ENCODE measurements at places on chromosomes 2 and 18.

- no peak overlapping the region for H3K27ac ChIP-seq
- H3K27me3 ChIP-seq = no peaks in the 10 kb centered on the region
- H3K4me1 ChIP-seq = no peaks in the 10 kb centered on the region
- no peaks in the 10 kb centered on the region for H3K36me3 ChIP-seq
- no peak overlapping the region for H3K4me3 ChIP-seq
- no peak for DNase-seq
Observed at GRCh38 chr18:55506074-55506473, 81.9 kb downstream of the TCF4 start.

GRCh38 chr2:42012137-42012536 lies 35.7 kb upstream of the PKDCC start:
- no peak for DNase-seq
- no peak overlapping the region for H3K4me3 ChIP-seq
- H3K4me1 ChIP-seq = peaks cover 10% of the 10 kb centered on the region
- H3K36me3 ChIP-seq = no peaks in the 10 kb centered on the region
- no peaks in the 10 kb centered on the region for H3K27me3 ChIP-seq

GRCh38 chr2:27241761-27242613 lies 20.9 kb downstream of the SLC30A3 start:
- H3K4me1 ChIP-seq = no peaks in the 10 kb centered on the region
- peaks cover 73% of the 10 kb centered on the region for H3K36me3 ChIP-seq
- H3K4me3 ChIP-seq = no peak overlapping the region
- H3K27me3 ChIP-seq = no peaks in the 10 kb centered on the region
- no peak overlapping the region for H3K27ac ChIP-seq

DNA sequence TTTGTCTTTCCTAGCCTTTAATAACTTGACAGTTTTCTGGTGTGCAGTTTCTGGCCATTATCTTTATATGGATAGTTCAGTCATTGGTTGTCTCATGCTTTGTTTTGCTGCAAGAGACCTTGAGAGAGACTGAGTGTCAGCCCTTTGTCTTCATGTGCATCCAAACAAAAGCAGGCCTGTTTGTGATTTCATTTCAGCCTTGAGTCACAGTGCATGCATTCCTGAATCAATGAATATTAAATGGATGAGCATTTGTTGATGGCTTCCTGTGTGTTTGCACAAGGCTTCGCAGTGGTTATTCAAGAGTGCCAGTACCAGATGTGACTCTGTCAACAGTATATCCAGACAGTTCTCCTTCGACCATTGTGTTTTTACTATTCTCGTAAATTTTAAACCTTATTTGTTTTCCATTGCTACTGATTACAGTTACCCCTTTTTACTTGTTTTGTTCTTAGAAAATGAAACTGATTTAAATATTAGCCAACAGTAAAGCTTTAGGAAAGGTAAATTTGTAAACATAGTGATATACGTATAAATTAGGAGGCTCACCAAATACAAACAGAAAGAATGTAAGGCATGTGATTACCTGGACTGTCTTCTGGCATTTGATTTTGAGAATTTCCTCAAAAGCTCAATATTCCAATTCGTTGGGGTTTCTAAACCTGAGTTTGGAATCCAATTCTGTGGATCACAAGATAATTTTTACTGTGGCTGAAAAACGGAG lies 319.8 kb downstream of the CTNNA2 start:
- no peak for DNase-seq
- no peaks in the 10 kb centered on the region for H3K4me1 ChIP-seq
- no peaks in the 10 kb centered on the region for H3K27me3 ChIP-seq
- no peak overlapping the region for H3K4me3 ChIP-seq

GRCh38 chr18:366466-367061 lies 98.7 kb upstream of the THOC1 start:
- no peak overlapping the region for H3K27ac ChIP-seq
- H3K4me1 ChIP-seq = no peaks in the 10 kb centered on the region
- no peaks in the 10 kb centered on the region for H3K27me3 ChIP-seq
- DNase-seq = no peak
- H3K4me3 ChIP-seq = no peak overlapping the region

DNA sequence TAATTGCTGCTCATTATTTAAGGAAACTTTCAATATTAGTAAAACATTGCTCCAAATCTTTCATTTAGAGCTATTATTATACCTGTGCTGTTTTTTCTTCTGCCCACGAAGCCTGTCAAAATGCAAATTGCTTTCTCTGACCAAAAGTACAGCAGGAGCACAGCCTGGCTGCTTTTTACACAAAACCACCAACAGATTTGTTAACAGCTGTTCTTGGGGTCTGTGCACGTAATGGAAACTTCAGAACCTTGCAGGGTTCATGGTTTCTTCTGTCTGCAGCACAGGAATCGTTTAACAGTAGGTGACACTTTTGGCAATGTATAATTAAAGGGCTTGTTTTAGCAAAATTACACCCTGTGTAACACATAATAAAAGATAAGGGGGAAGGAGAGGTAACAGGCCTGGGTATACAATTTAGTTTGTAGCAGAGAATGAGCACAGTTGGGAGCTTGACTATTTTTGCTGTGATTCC lies 447.3 kb downstream of the KCNJ3 start:
- no peaks in the 10 kb centered on the region for H3K4me1 ChIP-seq
- no peaks in the 10 kb centered on the region for H3K27me3 ChIP-seq
- DNase-seq = no peak
- no peak overlapping the region for H3K4me3 ChIP-seq

DNA sequence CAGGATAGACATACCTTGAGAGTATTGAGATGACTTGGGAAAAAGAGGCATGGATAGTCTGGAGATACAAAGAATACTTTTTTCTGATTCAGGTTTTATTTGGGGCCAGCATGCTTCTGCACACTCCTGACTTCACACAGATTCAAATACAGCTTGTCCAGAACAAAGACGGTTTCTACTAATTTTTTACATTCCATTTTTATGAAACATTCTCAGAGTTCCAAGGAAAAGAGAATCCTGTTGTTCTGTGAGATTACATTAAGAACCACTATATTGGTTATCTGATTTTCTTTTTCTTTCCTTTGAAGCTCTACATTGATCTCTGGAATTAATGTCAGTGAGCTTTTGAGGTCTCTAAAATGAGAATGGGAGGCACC lies 41.0 kb downstream of the PTPRM start:
- H3K27me3 ChIP-seq = no peaks in the 10 kb centered on the region
- DNase-seq = no peak

- DNase-seq = no peak
- H3K27ac ChIP-seq = no peak overlapping the region
- H3K36me3 ChIP-seq = no peaks in the 10 kb centered on the region
- H3K27me3 ChIP-seq = no peaks in the 10 kb centered on the region
- no peak overlapping the region for H3K4me3 ChIP-seq
- no peaks in the 10 kb centered on the region for H3K4me1 ChIP-seq
Observed at GRCh38 chr2:136005462-136006196, 20.2 kb upstream of the DARS1 start.

GRCh38 chr18:12005538-12006487 lies 24.5 kb downstream of the IMPA2 start:
- no peak overlapping the region for H3K4me3 ChIP-seq
- no peak overlapping the region for H3K27ac ChIP-seq

GRCh38 chr2:62724886-62725711 lies 19.6 kb downstream of the EHBP1 start:
- H3K27me3 ChIP-seq = no peaks in the 10 kb centered on the region
- DNase-seq = no peak
- H3K4me3 ChIP-seq = no peak overlapping the region
- H3K27ac ChIP-seq = no peak overlapping the region
- no peaks in the 10 kb centered on the region for H3K36me3 ChIP-seq

DNA sequence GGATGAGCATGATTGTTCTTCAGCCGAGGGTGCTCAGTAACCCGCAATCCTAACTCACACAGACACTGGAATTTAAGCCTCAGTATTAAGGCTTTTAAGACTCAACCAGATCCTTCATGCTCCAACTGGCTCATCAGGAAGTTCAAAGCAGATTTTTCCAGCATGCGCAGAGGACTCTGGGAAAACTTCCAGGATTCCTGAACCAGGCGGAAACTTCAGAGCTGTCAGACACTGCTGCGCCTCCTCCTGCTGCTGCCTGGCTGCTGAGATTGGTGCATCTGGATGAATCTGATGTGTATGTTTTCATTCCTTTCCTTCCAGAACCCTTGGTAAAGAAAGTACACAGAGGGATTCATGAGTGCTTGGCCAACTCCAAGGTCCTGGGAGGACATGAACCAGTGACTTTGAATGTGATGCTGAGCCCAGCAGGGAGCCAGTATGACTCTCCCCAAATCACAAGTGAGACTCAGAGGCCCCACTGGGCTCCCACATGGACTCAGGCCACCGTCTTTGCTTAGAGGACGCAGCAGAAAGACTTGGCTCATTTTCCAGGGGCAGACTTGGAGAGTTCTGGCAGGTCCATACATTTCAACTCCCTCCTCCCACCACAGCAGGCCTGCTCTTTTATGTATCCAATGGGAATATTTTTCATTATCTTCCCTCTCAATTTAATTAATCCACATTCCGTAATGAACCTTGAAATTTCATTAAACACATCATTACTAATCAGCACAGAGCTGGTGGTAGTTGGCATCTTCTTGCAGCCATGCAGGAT lies 143.5 kb upstream of the HDAC4 start:
- no peak overlapping the region for H3K4me3 ChIP-seq
- no peak for DNase-seq
- H3K36me3 ChIP-seq = no peaks in the 10 kb centered on the region
- H3K27ac ChIP-seq = no peak overlapping the region

DNA sequence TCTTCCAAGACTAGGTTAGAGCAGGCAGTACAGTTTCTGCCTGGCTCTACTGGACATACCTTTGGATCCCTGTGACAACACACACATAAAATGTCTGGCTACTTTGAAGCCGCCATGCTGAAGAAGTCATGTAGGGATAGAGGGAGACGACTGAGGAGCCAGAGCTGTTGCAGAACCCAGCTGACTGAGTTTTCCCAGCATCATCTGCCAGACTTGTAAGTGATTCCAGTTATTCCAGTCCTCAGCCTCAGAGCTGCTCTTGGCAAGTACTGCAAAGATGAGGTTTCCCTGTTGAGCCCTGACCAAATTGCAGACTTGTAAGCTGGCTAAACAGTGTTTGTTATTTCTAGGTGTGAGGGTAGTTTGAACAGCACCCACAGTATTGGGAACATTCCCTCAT lies 31.5 kb upstream of the TSPYL6 start:
- H3K27ac ChIP-seq = no peak overlapping the region
- no peak overlapping the region for H3K4me3 ChIP-seq
- no peak for DNase-seq
- no peaks in the 10 kb centered on the region for H3K4me1 ChIP-seq
- no peaks in the 10 kb centered on the region for H3K27me3 ChIP-seq

DNA sequence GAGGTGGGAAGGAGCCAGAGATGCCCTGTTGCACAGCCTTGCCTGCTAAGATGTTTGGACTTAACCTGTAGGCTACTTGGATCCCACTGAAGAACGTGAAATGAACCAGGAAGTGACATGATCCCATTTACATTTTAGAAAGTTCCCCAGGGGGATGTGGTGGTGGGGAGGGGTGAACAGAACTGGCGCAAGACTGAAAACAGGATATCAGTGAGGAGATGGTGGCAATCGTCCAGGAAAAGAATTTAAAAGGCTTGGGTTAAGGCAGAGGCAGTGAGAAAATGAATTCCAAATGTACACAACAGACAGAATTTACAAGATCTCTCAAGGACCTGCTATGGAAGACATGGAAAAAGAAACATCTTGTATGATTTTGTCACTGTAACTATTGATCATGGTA lies 42.3 kb downstream of the SULT1C2 start:
- no peak overlapping the region for H3K27ac ChIP-seq
- H3K4me1 ChIP-seq = no peaks in the 10 kb centered on the region
- no peaks in the 10 kb centered on the region for H3K36me3 ChIP-seq
- DNase-seq = no peak

GRCh38 chr18:47175283-47175897 lies 774 bp downstream of the IER3IP1 start:
- H3K27me3 ChIP-seq = no peaks in the 10 kb centered on the region
- peak overlapping the region; percentile 75 for H3K27ac ChIP-seq
- H3K36me3 ChIP-seq = no peaks in the 10 kb centered on the region

DNA sequence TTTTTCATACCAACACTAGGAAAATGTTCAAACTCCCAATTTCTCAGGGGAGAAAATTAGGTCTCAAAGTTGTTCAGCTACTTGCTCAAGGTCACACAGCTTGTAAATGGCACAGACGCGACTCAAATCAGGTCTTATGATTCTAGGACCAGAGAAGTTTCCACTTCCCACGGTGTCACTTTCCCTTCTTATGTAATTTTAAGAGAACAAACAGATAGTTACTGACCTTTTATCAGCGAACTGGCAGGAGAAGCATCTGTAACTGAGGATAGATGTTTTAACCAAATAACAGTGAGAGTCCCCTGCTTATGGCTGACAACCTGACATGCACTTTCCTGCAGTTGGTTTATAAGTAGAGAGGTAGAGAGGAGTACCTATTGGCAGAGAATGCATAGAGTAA lies 2.1 kb upstream of the KCNJ3 start:
- H3K4me3 ChIP-seq = peak overlapping the region; percentile 75
- no peak overlapping the region for H3K27ac ChIP-seq
- DNase-seq = no peak
- H3K27me3 ChIP-seq = no peaks in the 10 kb centered on the region

GRCh38 chr2:65728477-65729180 lies 296.2 kb upstream of the SPRED2 start:
- no peak overlapping the region for H3K4me3 ChIP-seq
- no peaks in the 10 kb centered on the region for H3K36me3 ChIP-seq
- DNase-seq = no peak
- no peaks in the 10 kb centered on the region for H3K4me1 ChIP-seq

- H3K27ac ChIP-seq = no peak overlapping the region
- H3K4me3 ChIP-seq = no peak overlapping the region
- H3K27me3 ChIP-seq = no peaks in the 10 kb centered on the region
- no peaks in the 10 kb centered on the region for H3K4me1 ChIP-seq
- H3K36me3 ChIP-seq = no peaks in the 10 kb centered on the region
Observed at GRCh38 chr2:204313256-204313655, 232.0 kb upstream of the PARD3B start.

- H3K27ac ChIP-seq = no peak overlapping the region
- no peak overlapping the region for H3K4me3 ChIP-seq
- no peaks in the 10 kb centered on the region for H3K36me3 ChIP-seq
- H3K4me1 ChIP-seq = no peaks in the 10 kb centered on the region
- no peaks in the 10 kb centered on the region for H3K27me3 ChIP-seq
Observed at GRCh38 chr18:4549164-4549872, 94.2 kb upstream of the DLGAP1 start.

GRCh38 chr2:226780431-226780830 lies 19.2 kb downstream of the IRS1 start:
- H3K4me3 ChIP-seq = no peak overlapping the region
- peaks cover 3% of the 10 kb centered on the region for H3K4me1 ChIP-seq
- H3K27me3 ChIP-seq = no peaks in the 10 kb centered on the region
- no peak overlapping the region for H3K27ac ChIP-seq

GRCh38 chr2:26530240-26530540 lies 52.3 kb upstream of the OTOF start:
- H3K4me3 ChIP-seq = no peak overlapping the region
- H3K36me3 ChIP-seq = no peaks in the 10 kb centered on the region
- no peak for DNase-seq
- no peaks in the 10 kb centered on the region for H3K4me1 ChIP-seq
- no peaks in the 10 kb centered on the region for H3K27me3 ChIP-seq
